ENCODE measurements at places on chromosomes 7 and 10.
A peak's percentile ranks its signal among the peaks of the same experiment; 100 is the strongest.

DNA sequence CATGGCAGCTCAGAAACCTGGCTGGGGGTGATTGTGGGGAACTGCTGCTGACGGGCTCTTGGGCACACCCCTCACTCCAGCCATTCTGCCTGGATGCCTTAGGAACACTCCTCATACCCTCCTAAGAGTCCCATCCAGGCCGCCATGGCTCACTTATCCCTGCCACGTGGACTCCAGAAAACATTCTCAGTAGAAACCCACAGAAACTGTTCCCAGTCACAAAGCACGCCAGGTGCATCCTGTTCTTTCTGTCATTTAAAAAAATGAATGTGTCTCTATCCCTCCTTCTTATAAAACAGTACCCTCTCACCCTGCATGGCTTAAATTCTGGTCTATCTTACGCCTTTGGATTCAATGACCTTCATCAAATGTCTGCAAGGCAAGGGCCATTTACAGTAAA is 177.7 kb downstream of the CUX1 start:
- DNase-seq: no peak

GRCh38 chr10:128626397-128627000 is 500.3 kb upstream of the MKI67 start:
- no peak for DNase-seq

DNA sequence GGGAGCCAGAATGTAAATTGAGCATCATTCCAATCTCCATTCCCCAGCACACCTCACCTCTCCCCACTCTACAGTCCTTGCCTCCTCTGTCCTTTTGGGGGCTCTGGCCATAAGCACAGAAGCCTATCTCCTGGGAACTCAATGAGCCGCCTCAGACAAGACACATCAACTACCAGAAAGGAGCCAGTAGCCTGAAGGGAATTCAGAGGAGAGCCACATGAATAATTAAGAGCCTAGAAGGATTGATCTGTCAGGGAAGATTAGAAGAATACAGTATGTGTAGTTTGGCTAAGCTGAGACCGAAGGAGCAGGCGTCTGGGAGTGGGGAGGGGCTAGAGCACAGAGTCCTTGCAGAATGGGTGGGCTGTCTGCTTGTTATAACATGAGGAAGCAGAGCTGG is 31.2 kb downstream of the FRMD4A start:
- DNase-seq: no peak

- DNase-seq: no peak
These were observed 145.0 kb downstream of the WDR37 start for GRCh38 chr10:1200866-1201807.

DNA sequence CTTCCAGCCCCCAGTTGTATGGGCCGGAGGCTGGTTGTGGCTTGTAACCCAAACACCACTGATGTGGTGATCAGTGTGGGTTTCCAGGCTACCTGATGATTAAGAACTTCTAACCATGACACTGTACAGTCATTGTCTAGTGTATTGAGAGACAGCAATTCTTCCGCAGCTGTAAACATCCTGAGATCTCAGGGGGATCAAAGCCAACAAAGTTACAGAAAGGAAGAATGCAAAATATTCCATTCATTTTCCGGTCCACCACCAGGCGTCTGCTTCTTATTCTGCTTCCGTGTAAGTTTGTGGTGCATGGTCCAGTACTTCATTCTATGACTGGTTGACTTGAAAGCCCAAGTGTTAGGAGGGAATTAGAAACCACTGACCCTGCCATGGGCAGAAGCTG is 10.3 kb upstream of the GLI3 start:
- no peak for DNase-seq

DNA sequence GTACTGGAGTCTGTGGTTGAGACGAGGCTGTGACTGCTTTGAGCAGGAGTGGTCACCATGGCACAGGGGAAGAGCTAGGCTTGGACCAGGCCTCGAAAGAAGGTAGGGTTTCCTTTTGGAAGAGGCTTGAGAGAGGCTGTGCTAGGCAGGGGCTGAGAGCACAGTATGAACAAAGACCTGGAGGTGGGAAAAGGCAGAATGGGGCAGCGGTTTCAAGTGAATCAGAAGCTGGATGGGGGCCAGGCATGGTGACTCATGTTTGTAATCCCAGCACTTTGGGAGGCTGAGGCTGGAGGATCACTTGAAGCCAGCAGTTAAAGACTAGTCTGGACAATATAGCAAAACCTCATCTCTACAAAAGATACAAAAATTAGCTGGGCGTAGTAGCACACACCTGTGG is 65.9 kb downstream of the CLIP2 start:
- DNase-seq: no peak

DNA sequence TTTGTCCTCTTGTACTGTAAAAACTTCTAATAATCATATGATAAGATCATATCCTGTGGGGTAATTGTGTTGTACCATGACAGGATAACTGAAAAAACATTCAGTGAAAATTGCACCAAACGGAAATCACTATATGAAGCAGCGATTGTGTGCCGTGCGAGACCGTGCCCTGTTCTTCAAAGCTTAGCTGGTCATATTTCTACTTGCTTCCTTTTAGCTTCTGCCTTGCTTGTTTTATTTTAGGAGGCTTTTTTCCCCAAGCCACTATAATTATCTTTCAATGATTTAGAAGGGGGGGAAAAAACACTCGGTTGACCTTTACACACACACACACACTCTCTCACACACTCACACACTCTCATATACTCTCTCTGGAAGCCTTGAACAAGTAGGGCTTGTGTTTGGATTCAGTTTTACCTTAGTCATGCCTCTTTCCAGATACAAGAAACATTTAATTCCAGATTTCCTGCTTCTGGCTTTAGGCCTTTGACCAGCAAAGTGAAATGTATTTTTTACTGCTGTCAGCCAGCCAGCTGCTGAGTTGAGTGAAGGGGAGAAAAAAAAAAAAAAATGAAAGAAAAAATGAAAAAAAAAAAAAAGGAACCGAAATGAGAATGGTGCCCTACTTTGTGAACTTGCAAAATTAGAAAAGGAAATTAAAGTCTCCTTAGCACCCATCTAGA is 181.4 kb downstream of the ARID5B start:
- DNase-seq: no peak

GRCh38 chr7:20788420-20788990 is 1.8 kb upstream of the SP8 start:
- DNase-seq: no peak

- DNase-seq: no peak
These were observed 89.0 kb upstream of the STEAP4 start for GRCh38 chr7:88395715-88396114.

DNA sequence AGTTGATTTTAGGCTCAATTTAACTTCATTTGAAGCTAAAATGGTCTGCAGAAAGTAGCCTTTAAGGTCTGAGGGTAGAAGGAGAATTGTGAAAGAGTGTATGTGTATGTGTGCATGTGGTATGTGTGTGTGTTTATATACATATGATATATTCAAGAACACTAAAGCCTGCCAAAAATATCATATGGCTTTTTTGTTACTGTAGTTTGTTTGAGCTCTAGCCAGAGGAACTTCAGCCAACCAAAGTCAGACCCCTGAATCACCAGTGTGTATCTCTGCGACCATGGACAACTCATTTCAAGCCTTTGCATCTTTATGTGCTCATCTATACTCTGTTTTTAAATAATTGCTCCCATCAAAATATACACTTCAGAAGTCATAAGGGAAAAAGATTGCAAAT is 58.4 kb upstream of the HDAC9 start:
- DNase-seq: no peak

DNA sequence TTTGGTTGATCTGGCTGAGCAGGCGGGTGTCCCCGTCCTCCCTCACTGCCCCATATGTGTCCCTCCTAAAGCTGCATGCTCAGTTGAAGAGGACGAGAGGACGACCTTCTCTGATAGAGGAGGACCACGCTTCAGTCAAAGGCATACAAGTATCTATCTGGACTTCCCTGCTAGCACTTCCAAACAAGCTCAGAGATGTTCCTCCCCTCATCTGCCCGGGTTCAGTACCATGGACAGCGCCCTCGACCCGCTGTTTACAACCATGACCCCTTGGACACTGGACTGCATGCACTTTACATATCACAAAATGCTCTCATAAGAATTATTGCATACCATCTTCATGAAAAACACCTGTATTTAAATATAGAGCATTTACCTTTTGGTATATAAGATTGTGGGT is 26.9 kb upstream of the TRIM56 start:
- peak; percentile 8 for DNase-seq

DNA sequence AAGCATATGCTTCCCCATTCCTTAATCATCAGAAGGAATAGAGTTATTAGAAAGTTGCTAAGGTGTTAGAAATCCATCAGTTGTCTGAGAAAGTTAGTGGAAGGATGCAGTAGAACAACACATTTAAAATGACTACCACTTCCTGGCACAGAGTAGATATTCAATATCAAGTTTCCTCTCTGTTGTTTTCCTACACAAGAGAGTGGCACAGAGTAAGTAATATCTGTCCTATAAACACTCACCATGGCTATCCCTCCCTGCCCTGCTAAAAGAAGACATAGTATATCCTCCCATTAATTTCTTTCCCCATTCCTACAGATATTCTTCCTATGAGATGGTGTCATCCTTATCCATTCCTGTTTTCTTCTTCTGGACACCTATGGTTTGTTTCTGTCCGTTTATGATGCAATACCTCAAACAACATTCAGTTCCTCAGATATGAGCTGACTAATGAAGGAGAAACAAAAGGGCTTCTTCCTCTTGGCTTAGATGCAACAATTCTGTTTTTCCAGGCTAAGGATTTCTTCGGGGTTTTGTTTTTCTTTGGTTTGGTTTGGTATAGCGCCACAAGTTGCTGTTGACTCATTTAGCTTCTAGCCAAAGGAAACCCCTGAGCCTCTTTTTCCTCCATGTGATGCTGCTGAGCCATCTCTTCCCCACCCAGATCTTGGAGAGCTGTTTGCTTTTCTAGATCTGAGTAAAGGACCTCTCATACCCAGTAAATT is 32.9 kb upstream of the BPGM start:
- no peak for DNase-seq

DNA sequence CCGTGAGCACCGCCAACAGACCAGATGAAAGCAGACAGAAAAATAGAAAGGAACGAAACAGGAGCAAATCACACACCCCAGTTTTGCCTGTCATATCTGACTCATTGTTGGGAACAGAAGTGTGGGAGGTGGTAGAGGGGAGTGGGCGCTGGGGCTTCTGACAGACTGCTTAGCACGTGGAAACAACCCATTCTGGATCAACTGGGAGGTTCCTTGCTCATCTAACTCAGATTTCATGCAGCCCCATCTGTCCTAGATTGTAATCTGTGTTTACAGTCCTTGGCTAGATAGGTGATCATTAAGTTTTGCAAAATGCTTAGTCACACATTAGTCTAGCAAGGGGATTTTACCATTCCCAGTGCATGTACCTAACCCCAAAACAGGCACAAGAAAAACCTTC is 154.1 kb downstream of the NRP1 start:
- DNase-seq: no peak

GRCh38 chr10:79422178-79422892 is 23.1 kb downstream of the ZCCHC24 start:
- no peak for DNase-seq

DNA sequence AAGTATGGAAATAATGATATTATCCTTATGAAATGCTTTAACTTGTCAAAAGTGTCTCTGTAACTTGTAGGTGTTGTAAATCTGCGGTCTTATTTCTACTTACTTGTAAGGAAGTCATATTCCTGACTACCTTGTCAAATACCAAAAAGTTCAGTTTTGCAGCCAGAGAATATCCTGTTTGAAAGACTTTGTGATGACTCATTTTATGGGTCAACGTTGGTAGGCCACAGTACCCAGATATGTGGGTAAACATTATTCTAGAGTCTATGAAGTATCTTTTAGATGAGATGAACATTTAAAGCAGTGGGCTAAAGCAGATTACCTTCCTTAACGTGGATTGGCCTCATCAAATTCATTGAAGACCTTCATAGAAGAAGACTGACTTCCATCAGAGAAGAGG is 195.3 kb downstream of the PPP1R9A start:
- DNase-seq: no peak

GRCh38 chr7:8778459-8778858 is 345.1 kb downstream of the NXPH1 start:
- DNase-seq: no peak

- DNase-seq: no peak
These were observed 89.7 kb downstream of the HIPK2 start for GRCh38 chr7:139687980-139688632.

DNA sequence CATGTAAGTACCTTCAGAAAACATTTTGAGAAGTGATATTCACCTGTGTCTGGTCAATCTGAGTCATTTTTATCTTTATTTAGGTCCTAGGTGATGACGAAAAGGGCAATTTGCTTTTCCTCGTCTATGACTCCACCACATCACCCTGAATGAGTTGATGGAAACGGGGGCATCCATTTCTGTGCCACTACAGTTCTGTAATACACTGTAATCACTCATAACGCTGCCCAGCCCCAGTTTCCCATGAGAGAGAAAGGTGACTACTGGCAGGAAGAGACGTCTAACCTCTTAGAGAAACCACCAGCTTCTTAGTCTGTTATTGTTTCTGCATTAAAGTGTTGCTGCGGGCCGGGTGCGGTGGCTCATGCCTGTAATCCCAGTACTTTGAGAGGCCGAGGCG is 205.3 kb upstream of the MKLN1 start:
- DNase-seq: no peak

DNA sequence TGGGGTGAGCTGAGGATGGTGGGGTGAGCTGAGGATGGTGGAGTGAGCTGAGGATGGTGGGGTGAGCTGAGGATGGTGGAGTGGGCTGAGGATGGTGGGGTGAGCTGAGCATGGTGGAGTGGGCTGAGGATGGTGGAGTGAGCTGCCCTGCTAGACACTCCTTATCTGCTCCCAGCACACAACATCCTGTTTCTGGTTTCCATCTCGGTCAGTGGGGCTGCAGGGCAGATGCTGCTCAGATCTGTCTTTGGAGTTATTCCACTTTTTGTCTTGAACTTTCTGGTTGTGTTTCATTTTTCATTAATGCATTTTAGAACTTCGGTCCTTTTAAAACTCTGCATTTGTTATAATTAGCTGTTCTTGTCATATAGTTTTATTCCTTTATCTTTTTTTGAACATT is 67.9 kb upstream of the ANTXRL start:
- no peak for DNase-seq

DNA sequence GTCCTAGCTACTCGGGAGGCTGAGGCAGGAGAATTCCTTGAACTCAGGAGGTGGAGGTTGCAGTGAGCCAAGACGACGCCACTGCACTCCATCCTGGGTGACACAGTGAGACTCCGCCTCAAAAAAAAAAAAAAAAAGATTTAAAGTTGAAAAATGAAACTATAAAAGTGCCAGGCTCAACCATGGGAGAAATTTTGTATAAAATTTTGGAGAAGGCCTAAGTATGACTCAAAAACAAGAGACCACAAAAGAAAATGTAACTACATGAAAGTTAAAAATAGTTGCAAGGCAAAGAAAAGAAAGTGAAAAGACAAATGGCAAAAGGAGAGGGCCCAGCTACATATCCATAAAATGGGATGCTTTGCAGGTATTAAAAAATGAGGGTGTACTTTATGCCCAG is 104.1 kb downstream of the ARHGAP22 start:
- no peak for DNase-seq

GRCh38 chr10:100792574-100792973 is 47.2 kb downstream of the PAX2 start:
- no peak for DNase-seq

DNA sequence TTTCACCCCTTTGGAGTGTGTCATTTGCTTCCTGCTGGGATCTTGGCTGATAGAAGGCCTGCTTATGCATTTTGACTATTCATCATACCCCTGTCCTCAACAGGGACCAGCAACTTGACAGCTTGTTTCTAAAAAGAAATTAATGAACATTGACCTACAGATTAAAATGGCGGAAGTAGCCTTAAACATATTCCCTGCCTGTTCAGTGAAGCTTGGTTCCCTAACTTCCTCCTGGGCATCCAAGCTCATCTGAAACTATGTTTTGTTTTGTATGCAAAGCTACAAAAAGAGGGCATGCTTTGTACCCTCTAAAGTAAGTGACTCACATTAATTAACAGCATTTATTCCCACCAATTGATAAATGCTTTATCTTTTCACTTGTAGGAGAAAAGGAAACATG is 26.8 kb upstream of the CDK14 start:
- no peak for DNase-seq
